ENCODE measurements at places on chromosomes 2 and 18.

DNA sequence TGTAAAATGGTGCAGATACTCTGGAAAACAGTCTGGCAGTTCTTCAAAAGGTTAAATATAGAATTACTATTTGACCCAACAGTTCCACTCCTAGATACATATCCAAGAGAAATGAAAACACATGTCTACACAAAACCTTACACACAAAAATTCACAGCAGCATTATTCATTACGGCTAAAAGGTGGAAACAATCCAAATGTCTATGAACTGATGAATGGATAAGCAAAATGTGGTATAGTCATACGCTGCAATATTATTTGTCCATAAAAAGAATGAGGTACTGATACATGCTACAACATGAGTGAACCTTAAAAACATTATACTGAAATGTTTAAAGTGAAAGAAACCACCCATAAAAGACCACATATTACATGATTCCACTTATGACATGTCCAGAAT, 4.0 kb downstream of the CYP27C1 start:
- no peak for DNase-seq

- DNase-seq, result no peak
Measured at GRCh38 chr2:20221555-20221973, 3.4 kb downstream of the SDC1 start.

- no peak for DNase-seq
Measured at GRCh38 chr2:124437811-124438210, 412.7 kb downstream of the CNTNAP5 start.

DNA sequence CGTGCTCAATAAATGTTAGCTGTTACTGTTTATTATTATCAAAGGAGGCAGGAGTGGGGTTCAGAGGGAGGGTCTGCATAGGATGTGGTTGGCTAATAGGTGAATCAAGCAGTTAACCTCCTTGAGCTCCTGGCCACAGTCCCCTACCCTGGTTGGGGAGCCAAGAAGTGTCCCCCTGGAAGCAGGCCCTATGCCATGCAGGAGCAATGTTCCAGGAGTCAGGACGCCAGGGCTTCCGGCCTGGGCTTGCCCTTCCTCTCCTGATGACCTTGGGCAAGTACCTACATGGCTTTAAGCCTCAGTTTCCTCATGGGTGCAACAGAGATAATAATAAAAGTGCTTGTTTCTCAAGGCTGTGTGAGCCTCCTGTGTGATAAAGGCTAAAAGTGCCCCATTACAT, 84.9 kb downstream of the DYSF start:
- DNase-seq, result no peak

GRCh38 chr18:62904396-62905285, 189.3 kb downstream of the PHLPP1 start:
- DNase-seq, result no peak

DNA sequence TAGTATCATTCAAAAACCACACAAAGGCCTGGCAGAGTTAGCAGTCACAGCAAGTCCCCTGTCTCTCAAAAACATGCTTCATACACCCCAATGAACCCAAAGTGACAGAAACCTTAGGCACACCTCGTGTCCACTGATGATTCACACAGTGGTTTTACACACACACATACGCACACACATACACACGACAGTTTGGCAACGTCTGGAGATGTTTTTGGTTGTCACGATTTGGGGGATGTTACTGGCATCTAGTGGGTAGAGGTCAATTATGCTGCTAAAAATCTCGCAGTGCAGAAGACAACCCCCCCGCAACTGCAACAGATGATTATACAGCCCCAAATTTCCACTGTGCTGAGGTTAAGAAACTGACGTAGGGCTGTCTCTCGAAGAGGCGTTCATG, 72.9 kb upstream of the PARD3B start:
- no peak for DNase-seq

GRCh38 chr2:111238296-111238695, 117.6 kb downstream of the BCL2L11 start:
- no peak for DNase-seq

Data from NCI-H187 treated with DMSO at 0.1 percent for 48 hours (cell line).